Vein endothelial cell (primary cell): ENCODE measurements at places on chromosomes 2 and 18. TPM values are rescaled to one million over a fixed set of nuclear protein-coding genes. Genes with fewer than 3 reads are reported as not detected.

The TLX2 gene
- not detected in 2 replicates for total RNA-seq

The INHBB gene
- 6.9 and 8.2 TPM in 2 replicates for total RNA-seq

The HOXD4 gene
- 7.8 and 9.4 TPM in 2 replicates for total RNA-seq

The RUFY4 gene
- total RNA-seq = 0.29 TPM in 1 of 2 replicates, not detected in the other
